HEK293T (cell line): ENCODE measurements at places on chromosomes 6 and 20.

- no peak for DNase-seq
These were observed 141.2 kb downstream of the CDK19 start for GRCh38 chr6:110674096-110674495.

GRCh38 chr6:168637834-168638233 lies 196.8 kb downstream of the SMOC2 start:
- no peak for DNase-seq

- peak; percentile 80 for DNase-seq
These were observed at the start of gene PABPC1L for GRCh38 chr20:44909872-44910689. Gene PABPC1L, plus strand, starts transcription at chr20:44910060. Its CDS starts 84 bp downstream, at chr20:44910144.

DNA sequence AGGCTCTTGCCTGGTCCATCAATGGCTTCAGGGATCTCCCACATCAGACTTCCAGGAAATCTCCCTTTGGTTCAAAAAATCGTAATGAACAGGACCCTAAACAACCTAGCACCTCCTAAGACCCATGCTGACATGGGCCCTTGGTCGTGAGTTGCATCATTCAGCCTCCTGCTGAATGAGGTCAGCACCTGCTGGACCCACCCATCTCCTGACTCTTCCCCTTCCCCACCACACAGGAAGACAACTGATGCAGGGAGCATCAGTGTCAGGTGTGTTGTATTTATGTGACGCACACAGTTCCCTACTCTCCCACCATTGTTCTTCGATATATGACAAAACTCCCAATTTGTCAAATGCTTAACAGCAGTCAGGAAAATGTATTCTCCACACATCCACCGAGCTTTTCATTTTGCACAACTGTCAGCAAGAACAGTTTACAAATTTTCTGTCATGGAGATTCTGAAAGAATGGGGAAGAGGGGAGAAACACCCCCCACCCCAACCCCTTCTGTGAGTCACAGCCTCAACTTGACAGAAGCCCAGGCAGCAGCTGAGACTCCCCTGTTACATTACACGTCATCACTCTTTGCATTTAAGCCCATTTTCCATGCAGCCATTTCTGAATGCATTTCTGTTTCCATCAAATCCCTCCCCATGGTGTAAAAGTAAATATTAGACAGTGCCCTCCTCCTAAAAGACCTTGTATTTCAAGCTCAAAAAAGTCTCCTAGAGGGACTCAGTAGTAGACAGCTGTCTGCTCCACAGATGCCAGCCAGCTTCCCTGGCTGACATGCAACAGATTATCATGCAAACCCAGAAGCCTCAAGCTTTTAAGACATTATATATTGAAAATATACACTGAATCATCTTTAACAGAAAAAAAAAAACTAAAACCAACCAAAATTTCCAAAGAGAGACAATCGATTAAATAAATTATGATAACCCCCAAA lies 577.5 kb downstream of the PTPRT start:
- no peak for DNase-seq

DNA sequence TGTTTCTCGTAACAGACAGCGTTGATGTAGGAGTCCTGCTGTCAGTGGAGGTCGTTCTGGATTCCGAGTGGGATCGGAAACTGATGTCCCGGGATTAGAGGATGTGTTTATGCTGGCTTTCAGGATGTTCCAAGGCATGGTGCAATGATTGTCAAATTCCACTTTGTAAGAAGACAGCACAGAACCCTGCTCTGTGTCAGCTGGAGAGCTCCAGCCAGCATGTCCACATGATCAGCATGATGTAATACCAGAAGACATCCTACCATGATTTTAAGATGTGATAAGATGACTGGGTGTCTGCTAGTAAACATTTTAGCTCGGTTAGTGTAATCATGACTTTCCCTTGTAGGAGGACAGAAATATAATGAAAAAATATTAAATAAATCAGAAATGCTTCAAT lies 20.3 kb downstream of the ENPP1 start:
- DNase-seq = no peak

DNA sequence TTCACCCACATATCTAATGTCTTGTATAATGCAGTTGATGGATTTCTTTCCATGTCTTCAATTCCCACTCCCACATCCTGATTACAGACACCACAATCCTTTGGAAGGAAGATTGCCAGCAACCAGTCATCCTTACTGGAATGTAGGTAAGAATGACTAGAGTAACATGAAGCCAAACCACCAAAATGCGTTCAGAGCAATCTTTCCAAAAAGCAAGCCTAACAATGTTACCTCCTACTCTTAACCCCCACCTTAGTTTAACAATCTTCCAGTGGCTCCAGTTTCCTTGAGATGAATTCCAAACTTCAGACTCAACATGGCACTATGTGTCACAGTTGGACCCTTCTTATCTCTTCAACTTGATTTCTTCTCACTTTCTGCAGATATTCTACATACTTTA lies 685.6 kb downstream of the DOK5 start:
- no peak for DNase-seq

- no peak for DNase-seq
These were observed 4.1 kb downstream of the HLA-A start for GRCh38 chr6:29946223-29947076.

GRCh38 chr6:36700831-36701230 lies 3.2 kb downstream of the RAB44 start:
- DNase-seq = no peak

DNA sequence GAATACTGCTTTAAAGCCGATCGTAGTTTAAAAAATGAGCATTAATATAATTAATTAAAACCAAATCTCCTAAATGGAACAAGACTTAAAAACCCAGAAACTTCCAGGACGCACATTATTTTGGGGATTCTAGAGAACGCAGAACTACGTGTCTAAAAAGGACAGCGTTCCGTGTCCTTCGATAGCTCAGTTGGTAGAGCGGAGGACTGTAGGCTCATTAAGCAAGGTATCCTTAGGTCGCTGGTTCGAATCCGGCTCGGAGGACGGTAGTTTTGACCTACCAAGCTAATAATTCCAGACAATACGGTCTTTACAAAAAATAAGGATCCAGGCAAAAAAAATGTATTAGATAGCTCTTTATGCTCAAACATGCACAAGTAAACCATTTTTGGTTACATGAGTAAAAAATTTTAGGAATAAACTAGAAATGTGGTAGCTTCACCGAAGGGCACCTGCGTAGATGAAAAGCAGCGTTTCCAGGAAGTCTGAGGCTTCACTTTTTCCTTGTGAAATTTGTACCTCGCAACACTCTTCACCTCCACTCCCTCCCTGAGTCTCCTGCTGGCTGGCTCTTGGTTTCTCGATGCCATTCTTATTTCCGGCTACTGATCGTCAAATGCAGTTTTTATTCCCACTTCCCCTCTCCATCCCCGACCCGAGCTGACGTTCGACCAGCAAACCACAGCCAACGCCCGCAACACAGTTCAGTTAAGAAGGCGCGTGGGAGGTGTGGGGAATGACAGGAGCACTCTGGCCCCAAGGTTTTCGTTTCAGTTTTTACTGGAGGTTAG lies 19.6 kb upstream of the ABT1 start:
- DNase-seq = no peak

DNA sequence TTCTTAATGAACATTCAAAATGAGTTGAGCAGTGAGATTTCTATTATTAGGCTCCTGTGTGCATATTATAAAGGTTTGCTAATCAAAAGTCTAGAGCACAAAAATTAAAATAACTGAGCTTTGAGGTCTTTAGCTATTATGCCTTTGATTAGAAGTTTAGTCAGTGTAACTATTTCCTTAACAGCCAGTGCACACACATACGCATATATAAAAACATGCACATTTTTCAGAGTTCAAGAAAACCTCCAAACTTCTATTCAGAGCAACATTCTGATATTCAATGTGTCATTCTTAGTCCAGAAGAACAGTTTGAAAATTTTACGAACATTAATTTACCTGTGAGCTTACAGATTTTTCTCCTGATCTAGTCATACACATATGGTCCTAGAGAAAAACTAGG lies 48.3 kb upstream of the MYB start:
- no peak for DNase-seq

GRCh38 chr6:12294851-12295536 lies 4.8 kb downstream of the EDN1 start:
- no peak for DNase-seq

DNA sequence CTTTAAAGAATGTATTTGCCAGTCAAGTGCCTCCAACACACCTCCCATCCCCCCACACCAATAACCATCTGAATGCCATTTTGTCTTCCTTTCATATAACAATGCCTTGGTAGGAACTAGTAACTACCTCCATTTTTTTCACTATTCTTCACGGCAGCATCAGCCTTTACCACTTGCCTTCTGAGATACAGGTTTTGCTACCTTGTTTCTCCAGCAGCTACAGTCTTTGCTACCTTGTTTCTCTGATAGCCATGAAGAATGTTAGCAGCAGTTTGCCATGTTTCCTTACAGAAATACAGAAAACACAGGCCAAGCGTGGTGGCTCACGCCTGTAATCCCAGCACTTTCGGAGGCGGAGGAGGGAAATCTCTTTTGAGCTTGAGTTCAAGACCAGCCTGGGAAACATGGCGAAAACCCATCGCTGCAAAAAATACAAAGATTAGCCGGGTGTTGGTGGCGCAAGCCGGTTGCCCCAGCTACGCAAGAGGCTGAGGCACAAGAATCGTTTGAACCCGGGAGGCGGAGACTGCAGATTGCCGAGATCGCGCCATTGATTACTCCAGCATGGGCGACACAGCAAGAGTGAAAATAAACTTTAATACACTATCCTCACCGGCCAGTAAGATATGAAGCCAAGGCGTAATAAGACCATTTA lies 100.9 kb downstream of the HFE start:
- no peak for DNase-seq

DNA sequence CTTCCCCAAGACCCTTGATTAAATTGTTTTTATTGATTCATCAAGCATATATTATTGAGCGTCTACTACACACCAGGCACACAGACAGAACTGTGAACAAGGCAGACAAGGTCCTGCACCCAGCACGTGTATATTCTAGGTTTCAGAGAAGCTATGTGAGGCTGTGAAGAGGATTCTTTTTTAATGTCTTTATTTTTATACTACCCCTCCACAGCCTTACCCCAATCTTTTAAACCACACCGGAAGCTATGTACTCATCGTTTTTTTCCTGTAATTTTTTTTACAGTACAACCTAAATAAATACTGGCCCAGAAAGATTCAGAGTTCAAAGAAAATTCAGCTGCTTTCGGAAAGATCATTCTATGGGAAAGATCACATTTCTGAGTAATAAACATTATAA lies 10.0 kb downstream of the SGK1 start:
- DNase-seq = no peak

DNA sequence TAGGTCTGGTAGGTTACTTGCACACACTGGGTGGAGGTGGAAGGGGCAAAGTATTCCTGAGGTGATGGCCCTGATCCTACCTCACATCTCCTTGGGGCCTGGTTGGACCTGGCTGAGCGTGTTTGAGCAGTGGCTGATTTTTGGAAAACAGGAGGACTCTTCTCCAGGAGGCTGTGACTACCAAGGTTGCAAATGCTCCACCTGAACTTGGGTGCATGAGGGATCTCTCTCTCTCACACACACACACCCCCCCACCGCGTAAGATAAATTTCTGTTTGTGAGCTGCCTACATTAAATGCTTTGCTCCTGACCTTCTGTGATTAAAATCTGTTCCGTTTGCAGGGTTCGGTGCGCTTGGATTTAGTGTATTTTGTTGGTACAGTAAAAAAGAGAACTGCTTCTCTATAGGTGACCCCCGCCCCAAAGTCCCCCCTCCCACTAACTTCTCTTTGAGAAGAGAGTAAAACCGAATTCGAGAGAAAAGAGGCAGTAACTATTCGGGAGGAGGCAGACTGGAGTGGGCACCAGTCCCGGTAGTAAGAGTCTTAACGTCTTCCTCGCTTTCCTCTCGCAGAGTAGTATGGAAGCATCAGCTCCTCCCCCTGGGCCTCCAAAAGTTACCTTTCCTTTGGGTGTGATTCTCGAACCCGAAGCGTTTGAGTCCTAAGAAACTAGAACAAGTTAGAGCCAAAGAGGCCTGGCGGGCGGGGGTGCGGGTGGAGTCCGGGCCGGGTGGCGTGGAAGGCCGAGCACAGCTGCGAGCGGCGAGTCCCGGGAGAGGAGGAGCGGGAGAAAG lies 585 bp upstream of the DSE start:
- DNase-seq = peak; percentile 14

DNA sequence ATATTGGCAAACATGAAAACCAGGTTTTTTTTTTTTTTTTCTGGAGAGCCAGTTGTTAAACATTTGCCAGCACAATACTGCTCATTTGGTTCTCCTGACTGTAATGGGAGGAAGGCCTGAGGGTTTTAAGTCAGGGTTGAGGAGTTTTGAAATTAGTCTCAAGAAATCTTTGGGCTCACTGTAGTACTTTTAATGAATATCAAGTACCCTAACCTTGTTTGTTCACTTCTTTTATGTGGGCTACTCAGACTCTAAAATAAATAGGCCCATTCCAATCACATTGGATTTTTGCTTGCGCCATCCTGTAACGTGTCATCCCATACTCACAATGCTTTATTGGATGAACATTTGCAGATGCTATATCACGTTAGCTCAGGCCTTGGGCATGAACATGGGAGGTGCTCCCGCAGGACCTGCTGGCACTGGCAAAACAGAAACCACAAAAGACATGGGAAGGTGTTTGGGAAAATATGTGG lies 146.9 kb downstream of the DNAH8 start:
- DNase-seq = no peak

GRCh38 chr6:15263780-15264374 lies 18.0 kb downstream of the JARID2 start:
- no peak for DNase-seq

DNA sequence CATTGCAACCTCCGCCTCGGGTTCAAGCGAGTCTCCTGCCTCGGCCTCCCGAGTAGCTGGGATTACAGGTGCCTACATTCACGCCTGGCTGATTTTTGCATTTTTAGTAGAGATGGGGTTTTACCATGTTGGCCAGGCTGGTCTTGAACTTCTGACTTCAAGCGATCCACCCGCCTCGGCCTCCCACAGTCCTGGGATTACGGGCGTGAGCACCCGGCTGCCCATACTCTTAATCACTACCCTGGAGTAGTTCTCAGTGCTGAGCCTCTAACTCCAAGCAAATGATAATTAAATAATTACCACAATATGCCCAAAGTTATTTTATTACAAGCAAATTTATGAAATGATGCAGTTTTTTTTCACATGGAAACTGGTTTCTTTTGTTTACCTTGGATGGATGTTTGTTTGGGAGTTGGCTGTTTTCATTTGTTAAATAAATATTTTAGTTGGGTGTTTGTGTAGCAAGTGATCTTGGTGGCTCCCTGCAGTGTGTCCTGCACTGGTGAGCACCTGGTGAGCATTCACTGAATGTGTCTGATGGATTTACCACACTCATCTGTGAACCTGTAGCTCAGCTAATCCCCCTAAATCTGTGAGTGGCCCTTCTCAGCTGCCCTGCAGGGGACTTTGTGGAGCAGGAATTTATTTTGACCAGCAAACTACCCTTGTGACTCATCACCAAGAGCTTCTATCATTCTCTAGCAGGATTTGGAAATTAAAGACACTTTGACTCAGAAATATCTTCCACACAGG lies 36.9 kb downstream of the UTRN start:
- no peak for DNase-seq

DNA sequence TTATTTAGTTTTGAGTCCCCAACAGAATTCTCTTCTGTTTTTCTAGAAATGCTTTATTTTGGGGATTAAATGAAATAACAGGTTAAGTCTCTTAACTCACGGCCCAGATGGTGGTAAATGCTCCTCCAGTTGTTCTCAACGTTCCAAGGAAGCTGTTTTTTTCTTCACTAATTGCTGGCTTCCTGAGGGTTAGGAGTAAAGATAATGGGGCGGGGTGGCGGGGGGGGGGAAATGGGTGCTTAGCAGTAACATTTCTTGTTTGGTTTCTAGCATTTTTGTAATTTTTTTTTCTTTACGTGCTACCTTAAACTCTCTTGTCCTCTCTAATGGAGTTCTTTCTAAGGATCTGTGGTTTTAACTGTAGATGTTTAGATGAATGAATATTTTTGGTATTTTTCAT lies 2.2 kb downstream of the SRSF3 start:
- no peak for DNase-seq

- no peak for DNase-seq
These were observed 53.8 kb upstream of the HDAC2 start for GRCh38 chr6:114024746-114025145.
